ENCODE measurements at places on chromosomes 1 and 21.

- DNase-seq: no peak
Measured at GRCh38 chr1:111052246-111052645, 87.6 kb downstream of the DRAM2 start.

GRCh38 chr1:176033474-176033873, 173.6 kb downstream of the COP1 start:
- no peak for DNase-seq

DNA sequence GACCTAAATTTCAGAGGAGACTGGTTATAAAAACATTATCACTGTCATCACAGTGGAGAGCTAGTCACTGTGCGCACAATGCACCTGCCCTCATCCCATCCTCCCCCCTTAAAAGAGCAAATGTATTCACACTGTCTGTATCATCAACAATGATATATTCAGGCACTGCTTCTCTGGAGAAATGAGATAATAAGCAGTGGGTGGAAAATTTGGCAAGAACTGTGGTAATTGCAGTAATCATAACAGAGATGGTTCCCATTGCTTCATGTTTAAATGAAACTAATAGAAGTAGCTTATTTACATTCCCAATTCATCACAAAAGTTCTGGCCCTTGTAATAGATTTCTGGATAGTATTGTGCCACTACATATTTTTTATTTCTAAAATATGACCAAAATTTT, 867.4 kb upstream of the ADGRL2 start:
- no peak for DNase-seq

- DNase-seq: no peak
Measured at GRCh38 chr1:6347641-6348487, 45.7 kb downstream of the ACOT7 start.

- no peak for DNase-seq
Measured at GRCh38 chr1:3492545-3493246, 38.2 kb downstream of the ARHGEF16 start.

GRCh38 chr1:13546791-13547190, 33.0 kb upstream of the LRRC38 start:
- no peak for DNase-seq

DNA sequence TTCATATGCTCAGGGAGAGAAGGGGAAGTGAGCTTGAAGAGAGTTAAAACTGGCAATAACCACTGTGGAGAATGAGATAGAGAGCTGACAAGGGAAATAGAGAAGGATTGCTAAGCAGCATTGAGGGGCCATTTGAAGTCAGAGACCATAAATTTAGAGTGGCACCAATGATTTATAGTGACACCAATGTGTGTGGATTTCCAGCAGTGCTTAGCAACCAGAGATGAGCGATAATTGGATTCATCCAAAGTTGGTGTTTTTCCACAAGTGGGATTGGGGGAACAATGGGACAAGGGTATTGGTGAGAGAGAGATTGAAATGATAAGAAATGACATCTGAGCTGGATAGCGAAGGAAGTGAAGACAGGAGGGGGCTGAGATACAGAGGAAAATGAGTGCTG, 114.1 kb downstream of the C1orf94 start:
- DNase-seq: no peak

GRCh38 chr1:75952016-75952415, 19.8 kb upstream of the ASB17 start:
- DNase-seq: no peak

DNA sequence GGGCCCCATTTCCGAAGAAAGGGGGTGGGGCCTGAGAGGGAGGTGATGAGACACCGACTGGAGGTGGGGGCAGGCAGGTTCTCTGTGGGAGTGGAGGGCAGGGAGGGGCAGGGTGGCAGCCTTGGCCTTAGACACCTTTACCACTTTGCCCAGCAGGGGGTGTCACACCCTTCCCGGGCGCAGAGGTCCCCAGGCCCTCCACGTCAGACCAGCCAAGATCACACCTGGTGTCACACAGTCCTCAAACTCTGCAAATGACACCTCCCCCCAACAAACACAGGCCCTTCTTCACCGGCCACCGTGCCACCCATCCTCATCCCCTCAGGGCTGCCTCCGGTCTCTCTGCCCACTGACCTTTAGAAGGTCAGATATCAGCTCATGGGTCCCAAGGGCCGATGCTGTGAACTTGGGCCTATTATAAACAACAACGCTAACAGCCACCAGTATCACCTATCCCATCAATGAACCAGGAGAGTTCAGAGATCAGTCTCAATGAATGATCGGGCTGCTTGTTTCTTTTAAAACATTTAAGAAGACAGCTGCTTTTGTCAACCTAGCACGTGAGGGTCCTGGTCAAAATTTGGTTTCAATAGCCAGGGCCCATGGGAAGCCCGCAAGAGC, 103.9 kb downstream of the CASZ1 start:
- DNase-seq: no peak

DNA sequence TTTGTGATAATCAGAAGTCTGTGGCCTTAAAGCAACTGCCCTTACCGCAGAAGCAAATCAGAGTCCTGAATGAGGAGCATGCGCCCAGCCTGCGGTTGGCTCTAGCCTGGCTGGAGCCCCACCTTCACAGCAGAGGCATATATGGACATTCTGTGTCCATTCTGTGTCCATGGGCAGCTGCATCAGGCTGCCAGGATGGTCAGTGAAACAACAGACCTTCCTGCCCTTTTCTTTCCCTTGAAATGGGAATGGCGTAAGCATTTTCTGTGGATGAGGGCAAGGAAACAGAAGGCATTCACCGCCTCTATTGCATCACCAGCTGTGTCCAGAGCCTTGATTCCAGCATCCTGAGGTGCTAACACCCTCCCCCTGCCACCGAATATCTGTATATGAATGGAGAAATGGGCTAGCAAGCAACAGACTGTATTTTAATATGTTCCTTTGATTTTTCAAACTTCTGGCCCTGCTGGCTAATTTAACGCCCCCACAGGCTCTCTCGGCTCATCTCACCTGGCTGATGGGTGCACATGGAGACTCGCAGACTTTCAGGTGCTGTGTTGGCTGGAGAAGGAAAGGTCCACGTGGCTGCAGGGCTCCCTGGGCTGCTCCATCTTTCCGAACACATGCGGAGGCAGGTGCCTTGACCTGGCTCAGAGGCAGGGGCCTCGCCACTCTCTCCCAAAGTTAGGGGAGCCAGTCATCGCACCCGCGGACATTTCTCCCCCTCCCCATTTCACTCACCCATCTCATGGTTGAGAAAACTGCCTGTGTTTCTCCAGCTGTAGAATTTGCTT, 159.2 kb downstream of the GALNT2 start:
- no peak for DNase-seq

- no peak for DNase-seq
Measured at GRCh38 chr1:240527086-240527485, 84.9 kb downstream of the GREM2 start.

DNA sequence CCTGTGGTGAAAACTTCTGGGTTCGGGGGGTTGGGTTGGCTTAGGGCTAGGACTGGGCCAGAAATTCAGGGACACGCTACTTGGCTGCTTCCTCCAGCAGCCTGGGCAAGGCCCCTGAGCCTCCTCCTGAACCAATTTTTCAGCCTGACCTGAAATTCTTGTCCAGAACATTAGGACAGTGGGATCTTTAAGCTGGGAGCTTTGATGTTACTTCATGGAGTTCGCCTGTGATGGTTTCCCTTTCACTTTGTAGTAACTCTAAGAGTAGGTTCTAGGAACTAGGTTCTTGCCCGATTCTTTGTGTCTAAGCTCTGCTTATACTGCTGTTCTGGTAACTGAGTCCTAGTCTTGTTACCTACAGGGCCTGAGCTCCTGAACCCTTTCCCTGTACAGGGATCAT, 75.3 kb downstream of the S1PR1 start:
- no peak for DNase-seq

DNA sequence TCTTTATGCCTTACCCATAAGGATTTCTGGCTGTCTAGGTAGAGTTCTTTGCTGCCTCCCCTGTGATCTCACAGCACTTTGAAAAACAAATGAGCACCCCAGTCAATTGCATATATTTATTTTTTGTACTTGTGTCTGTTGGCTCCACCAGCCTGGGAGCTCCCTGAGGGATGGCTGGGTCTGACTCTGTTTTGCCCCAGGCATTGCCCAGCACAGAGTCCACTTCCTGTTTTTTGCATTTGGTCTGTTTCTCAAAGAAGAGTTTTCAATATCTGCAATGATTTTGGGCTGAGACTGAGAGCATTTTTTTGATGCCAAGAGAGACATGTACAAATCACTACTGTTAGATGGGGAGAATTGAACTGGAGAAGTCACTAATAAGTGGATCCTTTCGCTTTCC, 125.0 kb downstream of the FOXD2 start:
- DNase-seq: no peak

DNA sequence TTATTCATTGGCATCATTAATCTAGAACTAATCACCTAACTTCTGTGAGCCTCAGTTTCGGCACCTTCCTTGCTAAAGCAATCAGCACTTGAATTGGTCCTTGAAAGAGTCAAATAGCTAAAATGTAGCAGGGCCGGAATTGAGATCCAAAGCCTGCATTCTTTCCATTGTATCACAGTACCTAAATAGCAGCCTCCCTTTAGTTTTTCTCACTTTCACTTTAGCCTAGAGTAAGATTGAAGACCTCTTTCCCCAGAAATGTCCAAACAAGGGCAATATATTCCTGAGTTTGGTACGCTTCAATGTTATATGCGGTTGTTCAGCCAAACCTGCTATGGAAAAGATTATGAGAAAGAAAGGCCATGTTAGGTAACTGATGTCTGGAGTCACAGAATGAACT, 121.9 kb upstream of the BMP8A start:
- DNase-seq: no peak

DNA sequence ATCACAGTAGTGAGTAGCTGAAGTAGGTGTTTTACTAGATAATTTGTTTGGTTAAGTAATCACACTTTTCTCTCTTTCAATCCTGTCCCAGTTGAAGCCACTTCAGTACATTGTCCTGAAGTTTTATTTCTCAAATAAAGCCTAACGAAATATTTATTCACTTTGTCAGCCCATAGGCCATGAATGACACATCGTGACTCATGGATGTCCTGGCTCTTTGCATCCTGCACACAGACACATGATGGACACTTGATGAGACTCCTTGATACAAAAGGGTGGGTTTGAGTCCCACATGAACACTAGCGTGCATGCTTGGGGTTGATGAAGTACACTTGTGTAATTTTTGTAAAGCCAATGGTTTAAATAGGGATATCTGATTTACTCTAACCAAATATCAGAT, 22.7 kb upstream of the LAMC2 start:
- no peak for DNase-seq

DNA sequence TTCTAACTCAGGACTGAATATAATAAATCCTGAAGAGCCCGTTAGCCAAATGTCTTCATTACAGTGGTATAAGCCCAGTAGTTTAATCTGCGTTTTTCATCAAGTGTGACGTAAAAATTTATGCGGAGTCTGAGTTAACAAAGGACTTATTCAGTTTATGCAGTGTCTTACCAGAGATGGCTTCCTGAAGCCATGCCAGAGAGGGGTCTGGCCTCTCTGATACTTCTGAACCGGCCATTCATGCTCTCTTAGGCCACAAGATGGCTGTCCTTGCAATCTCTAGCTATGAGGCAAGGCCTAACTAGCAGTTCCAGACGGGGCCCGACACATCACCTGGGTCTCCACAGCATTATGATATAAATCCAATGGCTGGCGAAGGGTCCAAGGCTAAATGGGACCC, 101.4 kb downstream of the TEX35 start:
- no peak for DNase-seq

DNA sequence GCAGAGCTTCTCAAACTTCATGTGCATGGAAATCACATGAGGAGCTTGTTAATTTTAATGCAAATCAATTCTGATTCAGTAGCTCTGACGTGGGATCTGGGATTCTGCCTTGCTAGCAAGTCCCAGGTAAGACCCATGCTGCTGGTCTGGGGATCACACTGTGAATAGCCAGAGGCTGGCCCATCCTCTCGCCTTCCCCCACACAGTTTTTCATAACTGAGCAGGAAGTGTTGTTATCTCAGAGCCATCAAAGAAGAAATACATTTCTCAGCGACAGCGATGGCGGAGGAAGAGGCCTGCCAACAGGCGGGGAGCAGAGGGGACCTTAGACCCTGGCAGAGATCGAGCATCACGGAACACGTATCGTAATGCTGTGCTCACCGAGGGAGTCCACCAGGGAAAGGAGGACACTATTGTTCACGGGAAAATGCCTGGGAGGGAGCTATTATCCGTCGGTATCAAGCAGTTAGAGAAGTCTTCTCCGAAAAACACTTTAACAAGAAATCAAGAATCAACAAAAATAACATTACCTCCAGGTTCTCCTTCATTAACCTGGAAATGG, 268.9 kb upstream of the TMEM51 start:
- no peak for DNase-seq

DNA sequence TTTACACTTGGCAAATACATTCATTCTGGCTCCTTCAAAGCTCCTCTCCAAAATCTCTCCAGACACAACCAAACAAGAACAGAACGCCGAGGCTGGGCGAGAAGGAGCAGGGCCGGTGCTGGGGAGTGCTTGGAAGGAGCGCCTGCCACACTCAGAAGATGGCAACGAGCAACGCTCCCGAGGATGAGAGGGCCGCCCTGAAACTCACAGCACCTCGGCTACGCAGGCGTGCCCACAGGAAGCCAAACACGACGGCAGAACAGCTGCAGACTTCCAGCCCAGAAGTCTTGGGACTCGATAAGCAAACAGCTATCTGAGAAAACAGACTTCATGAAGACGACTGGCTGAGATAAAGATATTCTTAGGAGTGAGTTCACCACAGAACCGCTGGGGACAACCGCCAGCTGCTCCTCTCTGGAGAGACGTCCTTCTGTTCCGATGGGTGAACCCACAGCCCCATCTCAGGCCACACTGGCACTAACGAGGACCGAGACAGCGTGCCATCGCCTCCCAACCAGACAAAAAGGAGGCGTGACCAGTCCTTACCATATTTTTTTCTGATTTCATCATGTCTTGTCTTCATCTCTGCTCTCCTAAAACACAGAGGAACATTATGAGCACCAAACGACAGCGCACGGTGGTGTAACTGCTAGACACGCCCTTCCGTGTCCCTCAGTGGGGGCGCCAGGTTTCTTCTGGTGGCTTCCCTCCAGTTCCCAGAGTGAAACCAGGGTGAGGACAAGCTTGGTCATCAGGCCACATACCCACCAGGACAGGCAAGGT, 18.6 kb downstream of the PTTG1IP start:
- no peak for DNase-seq

GRCh38 chr1:58881471-58881994, 97.7 kb upstream of the JUN start:
- no peak for DNase-seq

DNA sequence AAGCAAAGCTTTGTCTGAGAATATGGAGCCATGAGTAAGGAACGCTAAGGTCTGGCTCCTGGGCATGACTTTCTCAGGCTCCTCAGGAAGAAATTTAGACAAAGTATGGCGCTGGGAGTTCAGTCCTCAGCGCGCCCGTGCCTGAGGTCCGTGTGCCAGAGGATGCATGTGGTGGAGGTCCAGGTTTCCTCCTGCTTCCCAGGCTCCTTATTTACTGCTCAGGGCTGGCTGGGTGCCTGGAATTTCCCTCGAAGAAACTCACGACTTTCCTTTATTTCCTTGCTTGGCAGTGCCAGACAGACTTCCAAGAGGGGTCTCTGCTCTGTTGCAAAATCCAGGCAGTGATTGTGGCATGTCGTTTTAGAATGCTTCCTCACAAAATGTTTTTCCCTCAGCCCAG, 13.3 kb downstream of the GCSAML start:
- DNase-seq: no peak

Data from cortex of kidney (tissue), 1 donor.